ENCODE measurements at places on chromosomes 11 and 22. TPM values are rescaled to one million over a fixed set of nuclear protein-coding genes. Genes with fewer than 3 reads are reported as not detected.
A peak's percentile ranks its signal among the peaks of the same experiment; 100 is the strongest.

DNA sequence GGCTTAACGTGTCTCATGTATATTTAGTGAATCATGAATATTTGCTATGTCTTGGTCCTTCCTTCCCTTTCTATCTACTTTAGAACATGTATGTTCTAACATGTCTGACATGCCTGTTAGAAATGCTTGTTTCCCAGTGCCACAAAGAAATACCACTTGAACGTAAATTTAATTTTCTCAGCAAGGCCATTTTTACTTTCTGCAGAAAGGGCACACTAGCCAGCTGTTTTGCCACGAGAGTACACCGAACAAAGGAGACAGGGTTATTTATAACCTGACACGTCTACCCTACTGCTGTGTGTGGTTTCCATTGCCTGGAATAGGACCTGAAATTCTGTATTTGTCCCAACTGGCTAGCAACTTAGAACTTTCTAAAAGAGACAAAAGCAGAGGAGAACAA lies 7.4 kb upstream of the ZBTB44 start:
- H3K4me1 ChIP-seq = peaks cover 13% of the 10 kb centered on the region
- no peak overlapping the region for H3K4me3 ChIP-seq
- no peak overlapping the region for H3K27ac ChIP-seq
- no peaks in the 10 kb centered on the region for H3K27me3 ChIP-seq
- no peak for DNase-seq

- no peaks in the 10 kb centered on the region for H3K4me1 ChIP-seq
- H3K27ac ChIP-seq = no peak overlapping the region
- H3K27me3 ChIP-seq = no peaks in the 10 kb centered on the region
- no peak overlapping the region for H3K4me3 ChIP-seq
- no peak for DNase-seq
These were observed 50.9 kb upstream of the YWHAH start for GRCh38 chr22:31893460-31893859.

GRCh38 chr22:27134315-27134701 lies 476.9 kb downstream of the MIAT start:
- no peaks in the 10 kb centered on the region for H3K36me3 ChIP-seq

GRCh38 chr22:32079130-32080089 lies 36.3 kb downstream of the SLC5A1 start:
- H3K27me3 ChIP-seq = no peaks in the 10 kb centered on the region
- no peaks in the 10 kb centered on the region for H3K36me3 ChIP-seq
- H3K27ac ChIP-seq = peak overlapping the region; percentile 34
- no peak for DNase-seq
- H3K4me3 ChIP-seq = no peak overlapping the region

GRCh38 chr11:131749101-131749500 lies 378.7 kb downstream of the NTM start:
- H3K27me3 ChIP-seq = no peaks in the 10 kb centered on the region
- no peak for DNase-seq
- H3K27ac ChIP-seq = no peak overlapping the region
- no peaks in the 10 kb centered on the region for H3K4me1 ChIP-seq
- H3K36me3 ChIP-seq = no peaks in the 10 kb centered on the region

GRCh38 chr22:27306771-27307170 lies 494.8 kb downstream of the MN1 start:
- DNase-seq = no peak
- H3K4me3 ChIP-seq = no peak overlapping the region
- H3K27me3 ChIP-seq = no peaks in the 10 kb centered on the region
- H3K36me3 ChIP-seq = no peaks in the 10 kb centered on the region

GRCh38 chr11:83682611-83682973 lies 396.4 kb upstream of the CCDC90B start:
- no peaks in the 10 kb centered on the region for H3K4me1 ChIP-seq
- no peaks in the 10 kb centered on the region for H3K36me3 ChIP-seq
- H3K27me3 ChIP-seq = no peaks in the 10 kb centered on the region
- DNase-seq = no peak
- H3K27ac ChIP-seq = no peak overlapping the region

DNA sequence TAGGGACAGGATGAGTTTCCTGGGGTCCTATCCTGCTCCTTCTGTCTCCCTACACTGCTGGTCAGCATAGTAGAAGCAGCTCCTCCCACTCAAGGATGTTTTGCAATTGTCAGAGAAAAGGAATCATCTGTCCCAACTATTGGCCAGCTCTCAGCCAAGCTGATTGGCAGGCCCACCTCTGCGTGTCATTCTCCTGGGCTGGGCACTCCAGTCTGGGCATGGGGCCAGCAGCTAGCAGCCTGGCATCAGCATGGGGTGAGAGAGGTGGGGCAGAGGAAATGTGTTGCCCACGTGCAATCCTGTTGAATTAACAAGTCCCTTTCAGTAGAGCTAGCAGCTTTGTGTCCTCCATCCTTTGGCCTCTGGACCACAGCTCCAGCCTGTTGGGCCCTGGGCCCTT lies 14.1 kb downstream of the ANKK1 start:
- no peak for DNase-seq
- no peaks in the 10 kb centered on the region for H3K36me3 ChIP-seq
- H3K4me3 ChIP-seq = no peak overlapping the region

- DNase-seq = no peak
- H3K27me3 ChIP-seq = no peaks in the 10 kb centered on the region
- no peak overlapping the region for H3K4me3 ChIP-seq
- no peaks in the 10 kb centered on the region for H3K36me3 ChIP-seq
These were observed 17.5 kb upstream of the CD3E start for GRCh38 chr11:118287006-118287405.

SCGB1D2 gene
- total RNA-seq = not detected

SPI1 gene
- total RNA-seq = 14.2 TPM

SLC22A12 gene
- not detected for total RNA-seq

ZNRF3 gene
- 5.9 TPM for total RNA-seq

CYTH4 gene
- 9.9 TPM for total RNA-seq

GAS2L1 gene
- 6.6 TPM for total RNA-seq

TSPAN32 gene
- 71.4 TPM for total RNA-seq

ENDOD1 gene
- total RNA-seq = 35.6 TPM

Data from liver (tissue), 10 donors.